ENCODE measurements at places on chromosomes 16 and 17.

DNA sequence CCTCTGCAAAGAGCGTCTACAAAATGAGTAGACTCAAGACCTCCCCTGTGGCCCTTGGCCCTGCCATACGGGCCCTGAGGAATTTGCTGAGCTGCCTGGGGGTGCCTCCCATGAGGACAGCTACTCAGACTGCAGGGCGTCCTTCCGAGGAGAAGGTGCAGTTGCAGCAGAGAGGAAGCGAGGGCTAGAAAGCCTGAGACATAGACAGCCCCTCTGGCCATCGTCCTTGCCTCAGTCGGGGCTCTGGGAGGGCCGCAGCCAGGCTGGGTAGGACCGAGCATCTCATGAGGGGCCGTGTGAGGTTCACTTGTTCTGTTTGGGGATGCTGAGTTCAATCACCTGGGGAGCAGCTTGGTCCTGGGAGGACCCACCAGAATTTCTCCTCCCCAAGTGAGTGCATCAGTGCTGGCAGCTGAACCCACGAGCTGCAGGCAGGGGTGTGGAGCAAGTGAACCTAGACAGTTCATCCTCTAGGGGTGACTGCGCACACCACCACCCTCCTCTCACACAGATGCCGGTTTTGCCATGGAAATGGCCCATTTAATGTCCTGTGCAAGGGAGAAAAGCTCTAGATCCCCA lies 20.3 kb downstream of the RAB11FIP4 start:
- no peak for DNase-seq

DNA sequence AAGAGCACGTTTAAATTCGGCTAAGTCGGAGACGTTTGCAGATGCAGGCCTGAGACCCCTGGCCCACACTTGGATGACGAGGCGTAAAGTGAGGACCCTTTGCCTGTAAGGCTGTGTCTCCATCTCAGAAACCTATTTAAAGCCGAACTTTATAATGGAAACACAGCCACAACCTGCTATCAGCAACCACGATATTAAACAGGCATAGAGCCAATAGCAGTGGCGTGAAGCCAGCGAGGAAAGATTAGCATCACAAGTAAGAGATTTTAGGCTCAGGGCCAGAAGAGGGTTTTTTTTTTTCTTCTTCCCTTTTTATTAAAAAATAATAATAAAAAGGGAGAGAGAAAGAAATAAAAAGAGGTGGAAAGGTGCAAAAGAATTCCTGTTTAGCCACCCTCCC lies 111.3 kb upstream of the NOL11 start:
- peak; percentile 54 for DNase-seq

DNA sequence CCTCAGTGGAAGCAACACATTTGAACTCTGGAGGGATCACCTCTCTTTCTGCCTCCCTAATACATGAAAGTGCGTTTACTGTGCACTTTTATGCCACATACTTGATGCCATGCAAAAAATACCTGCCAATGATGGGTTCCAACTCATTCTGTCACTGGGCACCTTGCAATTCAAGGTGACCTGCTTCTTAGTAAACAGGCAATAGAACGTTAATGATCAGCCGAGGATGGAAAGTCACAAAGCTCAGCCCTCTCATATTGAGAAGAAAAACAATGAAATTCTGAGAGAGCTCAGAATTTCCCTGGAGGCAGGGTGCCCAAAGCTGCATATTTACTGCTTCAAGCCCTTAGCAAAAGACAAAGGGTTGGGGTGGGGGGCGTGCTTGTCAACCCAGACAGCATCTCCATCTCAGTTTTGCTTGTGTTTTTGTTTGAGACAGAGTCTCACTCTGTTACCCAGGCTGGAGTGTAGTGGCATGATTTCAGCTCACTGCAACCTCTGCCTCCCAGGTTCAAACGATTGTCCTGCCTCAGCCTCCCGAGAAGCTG lies 23.2 kb downstream of the LITAF start:
- DNase-seq, result no peak

DNA sequence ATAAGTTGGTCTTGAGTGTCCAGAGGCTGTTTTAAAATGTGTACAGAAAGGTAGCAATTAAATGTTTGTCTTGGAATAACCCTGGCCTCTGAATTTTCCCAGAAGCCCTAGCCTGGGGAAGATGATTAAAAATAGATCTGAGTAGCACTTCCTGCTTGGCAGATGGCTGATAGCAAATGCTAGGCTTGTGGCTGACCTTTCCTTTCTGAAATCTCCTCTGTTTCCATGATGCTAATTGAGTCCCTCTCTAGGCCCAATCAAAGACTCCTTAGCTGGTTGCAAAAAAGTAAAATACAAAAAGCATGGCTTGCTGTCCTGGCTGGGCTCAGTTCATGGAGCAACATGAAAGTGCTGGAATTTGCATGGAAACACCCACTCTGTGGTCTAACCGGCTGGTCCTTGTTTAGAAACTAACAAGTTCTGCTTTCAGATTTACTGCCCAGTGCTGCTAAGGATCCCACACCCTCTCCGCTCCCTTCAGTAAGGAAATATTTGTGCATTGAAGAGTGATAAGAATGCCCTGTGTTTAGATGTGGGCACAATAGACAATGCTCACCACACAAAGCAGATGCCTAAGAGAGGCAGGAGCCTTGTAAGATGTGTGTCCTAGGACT lies 40.8 kb downstream of the YPEL2 start:
- peak; percentile 52 for DNase-seq

DNA sequence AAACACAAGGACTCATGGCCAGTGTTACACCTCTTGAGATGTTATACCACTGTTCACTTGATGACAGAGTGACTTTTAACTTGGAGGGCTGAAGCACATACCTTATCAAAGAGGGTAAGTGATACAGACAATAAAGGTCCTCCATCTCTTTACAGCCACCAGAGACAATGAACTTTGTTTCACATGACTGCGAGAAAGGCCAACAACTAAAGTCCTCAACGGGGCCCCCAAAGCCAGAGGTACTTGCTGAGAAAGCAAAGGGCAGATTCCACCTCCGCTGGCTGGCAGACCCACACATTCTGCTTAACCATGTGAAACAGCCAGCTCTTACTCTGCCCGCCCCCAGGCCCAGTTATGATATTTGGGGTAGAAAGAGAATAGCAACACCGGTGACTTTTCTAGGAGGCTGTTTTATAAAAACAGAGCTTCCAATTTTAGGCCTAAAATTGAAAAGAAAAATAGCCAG lies 21.4 kb downstream of the DCUN1D3 start:
- DNase-seq, result no peak

DNA sequence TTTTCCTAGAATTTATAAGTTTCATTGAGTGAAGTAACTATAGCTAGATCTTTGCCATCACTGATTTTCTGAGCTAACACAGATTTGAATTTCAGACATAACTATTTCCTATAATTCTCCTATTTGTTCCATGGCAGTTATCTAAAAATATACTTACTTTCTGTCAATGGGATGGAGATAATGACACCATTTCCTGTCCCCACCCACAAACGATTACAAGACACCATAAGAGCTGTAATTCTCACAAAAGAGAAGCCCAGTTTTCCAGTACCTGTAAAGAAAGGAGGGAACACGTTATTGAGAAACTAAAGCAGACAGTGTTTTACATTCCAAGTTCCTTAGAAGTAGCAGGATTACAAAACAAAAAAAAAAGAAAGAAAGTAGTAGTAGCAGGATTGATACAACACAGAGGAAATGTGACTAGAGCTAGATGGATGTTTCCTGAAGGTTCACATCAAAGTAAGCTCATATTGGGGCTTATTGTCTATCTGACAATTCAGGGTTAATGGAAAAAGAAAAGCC lies 110.9 kb upstream of the TOB1 start:
- DNase-seq, result no peak

DNA sequence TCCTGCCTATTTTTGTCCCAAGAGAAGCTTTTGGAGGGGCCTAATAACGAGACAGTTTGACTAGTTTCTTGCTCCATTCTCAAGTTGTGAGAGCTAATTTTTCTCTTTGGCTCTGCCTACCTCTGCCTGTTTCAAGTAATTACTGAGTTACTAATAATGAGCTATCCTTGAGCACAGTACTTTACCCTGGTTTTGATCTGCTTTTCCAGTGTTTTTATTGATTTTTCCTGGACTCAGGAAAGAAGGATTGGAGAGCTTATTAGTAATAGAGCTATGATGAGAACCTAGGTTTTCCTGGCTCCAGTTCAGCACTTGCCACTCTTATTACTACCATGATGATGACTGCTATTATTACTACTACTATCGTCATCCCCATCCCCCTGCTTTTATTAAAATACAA lies 106.7 kb downstream of the HS3ST3B1 start:
- DNase-seq, result no peak

GRCh38 chr16:14452066-14452465 lies 178.0 kb downstream of the PARN start:
- no peak for DNase-seq

DNA sequence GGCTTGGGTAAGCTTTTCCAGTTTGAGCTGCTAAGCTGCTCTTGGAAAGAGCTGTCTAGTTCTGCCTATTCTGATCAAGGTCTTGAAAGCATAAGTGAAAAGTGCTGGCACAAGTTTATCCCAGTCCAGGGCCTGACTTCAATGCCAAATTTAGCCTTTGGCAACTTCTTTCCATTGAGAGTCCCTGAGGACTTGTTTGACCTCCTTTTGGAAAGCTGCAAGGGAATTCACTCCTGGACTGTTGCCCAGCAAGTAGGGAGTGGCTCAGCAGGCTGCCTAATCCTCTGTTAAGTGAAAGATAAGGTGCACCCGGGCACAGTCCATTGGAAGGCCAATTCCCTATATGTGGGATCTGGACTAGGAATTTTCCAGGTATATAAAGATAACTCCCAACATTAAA lies 16.0 kb upstream of the TANC2 start:
- peak; percentile 80 for DNase-seq

DNA sequence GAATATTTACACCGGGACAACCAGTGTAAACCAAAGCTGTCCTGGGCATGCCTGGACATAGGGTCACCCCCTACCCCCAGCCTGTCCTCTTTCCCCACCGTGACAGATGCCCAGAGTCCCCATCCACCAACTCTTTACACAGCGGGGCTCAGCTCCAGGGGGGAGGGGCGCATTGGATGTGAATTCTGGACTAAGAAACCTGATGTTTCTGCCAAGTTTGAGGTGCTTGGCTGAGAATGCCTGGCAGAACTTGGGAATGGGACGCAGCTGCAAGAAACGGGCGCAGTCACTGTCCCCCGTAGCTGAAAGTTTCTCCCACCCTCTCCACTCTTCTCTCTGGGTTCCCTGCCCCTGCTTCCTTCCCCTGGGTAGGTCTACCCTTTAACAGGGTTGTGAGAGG lies 68.0 kb upstream of the CDC42EP4 start:
- no peak for DNase-seq

DNA sequence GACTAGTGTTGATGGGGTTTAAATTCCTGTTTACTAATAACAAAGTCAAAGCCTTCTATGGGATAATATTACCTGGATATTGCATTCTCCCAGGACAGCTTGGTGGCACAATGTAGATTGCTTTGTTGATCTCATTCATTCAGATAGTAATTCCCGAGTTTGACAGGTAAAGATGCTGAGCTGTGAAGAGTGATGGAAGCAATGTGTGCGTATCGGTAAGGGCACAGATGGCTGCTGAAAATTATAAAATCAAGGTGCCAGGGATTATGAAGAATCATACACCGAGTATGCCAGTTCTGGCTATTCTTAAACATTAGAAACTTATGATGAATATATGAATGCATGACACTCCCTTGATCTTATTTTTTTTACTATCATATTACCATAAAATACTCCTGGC lies 100.6 kb upstream of the CNTNAP4 start:
- DNase-seq, result no peak

Data from left colon (tissue), 2 donors.